ENCODE measurements at places on chromosomes 1 and 21.
A peak's percentile ranks its signal among the peaks of the same experiment; 100 is the strongest.

DNA sequence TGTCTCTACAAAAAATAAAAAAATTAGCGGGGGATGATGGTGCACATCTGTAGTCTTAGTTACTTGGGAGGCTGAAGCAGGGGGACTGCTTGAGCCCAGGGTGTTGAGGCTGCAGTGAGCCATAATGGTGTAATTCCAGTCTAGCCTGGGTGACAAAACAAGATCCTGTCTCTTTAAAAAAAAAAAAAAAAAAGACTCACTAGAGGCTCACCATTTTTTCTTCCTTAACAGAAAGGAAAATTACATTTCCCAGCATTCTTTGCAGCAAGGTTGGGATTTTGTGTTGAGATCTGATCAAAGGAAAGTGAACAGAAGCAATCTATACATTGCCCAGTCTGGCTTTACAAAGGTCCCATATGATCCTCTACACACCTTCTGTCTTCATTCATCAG, 21.5 kb downstream of the GFI1 start:
- no peak for DNase-seq

- no peak for DNase-seq
These were observed 2.0 kb downstream of the PLXNA2 start for GRCh38 chr1:208242146-208242545.

DNA sequence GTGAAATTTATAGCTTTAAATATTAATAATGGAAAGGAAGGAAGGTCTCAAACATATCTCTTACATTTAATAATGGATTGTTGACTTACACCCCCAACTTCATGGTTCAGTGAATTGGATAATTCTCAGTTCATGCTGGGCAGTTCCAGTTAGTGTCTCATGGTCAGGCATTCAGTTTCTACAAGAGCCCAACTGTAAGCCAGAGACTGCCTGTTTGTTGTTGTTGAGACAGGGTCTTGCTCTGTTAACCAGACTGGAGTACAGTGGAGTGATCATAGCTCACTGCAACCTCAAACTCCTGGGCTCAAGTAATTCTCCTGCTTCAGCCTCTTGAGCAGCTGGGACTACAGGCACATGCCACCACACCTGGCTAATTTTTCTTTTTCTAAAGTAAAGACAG, 5.0 kb upstream of the DMAP1 start:
- peak; percentile 29 for DNase-seq

GRCh38 chr1:178010674-178011464, 41.0 kb upstream of the SEC16B start:
- DNase-seq, result no peak

GRCh38 chr1:8255712-8256111, 62.2 kb upstream of the SLC45A1 start:
- no peak for DNase-seq

GRCh38 chr1:42779725-42780124, 5.1 kb upstream of the TMEM269 start:
- DNase-seq, result no peak

GRCh38 chr1:240524356-240525069, 87.4 kb downstream of the GREM2 start:
- DNase-seq, result no peak

DNA sequence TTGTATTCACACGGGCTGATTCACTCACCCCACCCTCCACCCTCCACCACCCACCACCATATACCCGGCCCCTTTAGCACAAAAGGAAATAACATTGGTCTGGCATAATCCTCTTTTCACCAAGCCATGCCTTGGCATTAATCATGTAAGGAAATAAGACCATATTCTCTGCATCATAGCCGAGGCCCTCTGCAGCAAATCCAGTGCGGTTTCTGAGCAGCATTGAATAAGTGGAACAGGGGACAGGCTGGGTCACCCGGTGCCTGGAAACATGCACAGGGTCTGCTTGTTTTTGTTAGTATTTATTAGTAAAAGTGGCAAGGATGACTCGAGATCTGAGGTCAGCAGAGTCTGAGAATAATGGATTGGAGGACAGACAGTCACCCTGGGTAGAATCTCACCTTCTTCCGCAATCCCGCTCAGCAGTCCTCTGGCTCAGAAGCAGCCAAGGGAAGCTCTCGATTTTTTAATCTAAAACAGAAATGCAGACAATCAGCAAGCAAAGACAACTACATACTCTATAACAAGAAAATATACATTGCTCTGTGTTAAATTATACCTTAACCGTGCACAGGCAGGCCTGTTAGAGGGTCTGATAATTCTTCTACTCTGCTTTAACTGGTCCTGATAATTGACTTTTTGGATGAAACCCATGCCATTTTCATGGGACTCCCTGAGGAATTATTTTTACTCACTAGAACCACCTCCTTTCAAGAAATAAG, 52.4 kb upstream of the CDC42BPA start:
- DNase-seq, result no peak

DNA sequence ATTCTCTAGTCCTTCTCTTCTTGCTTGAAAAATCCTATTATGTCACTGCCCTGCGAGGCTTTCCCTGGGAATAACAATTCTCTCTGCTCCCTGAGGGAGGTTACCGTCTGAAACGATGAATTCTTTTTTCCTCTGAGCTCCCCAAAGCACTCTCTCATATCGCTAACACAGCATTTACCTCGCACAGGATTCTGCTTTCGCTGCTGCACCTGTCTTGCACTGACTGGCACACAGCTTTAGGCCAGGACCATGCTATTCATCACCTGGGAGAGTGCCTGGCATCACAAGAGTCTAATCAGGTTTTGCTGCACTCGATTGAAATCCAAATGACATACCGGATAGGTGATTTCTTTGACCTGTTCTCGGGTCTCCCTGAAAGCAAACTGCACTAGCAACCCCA, 52.8 kb upstream of the GNG4 start:
- no peak for DNase-seq

DNA sequence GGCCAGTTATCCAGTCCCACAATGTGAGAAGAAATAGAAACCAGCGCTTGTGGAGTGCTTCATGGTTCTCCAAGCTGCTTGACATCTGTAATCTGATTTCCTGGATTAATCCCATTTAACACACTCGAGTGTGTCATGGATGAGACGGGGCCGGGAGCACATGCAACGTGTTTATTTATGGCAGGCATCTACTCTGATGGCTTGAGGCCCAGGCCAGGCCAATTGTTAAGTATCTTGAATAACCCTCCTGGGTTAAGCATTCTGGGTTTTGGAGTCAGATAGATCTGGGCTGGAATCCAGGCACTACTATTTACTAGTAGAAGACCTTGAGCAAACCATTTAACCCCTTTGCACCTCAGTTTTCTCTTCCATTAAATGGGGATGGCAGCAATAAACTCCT, 37.5 kb upstream of the LAPTM5 start:
- no peak for DNase-seq

DNA sequence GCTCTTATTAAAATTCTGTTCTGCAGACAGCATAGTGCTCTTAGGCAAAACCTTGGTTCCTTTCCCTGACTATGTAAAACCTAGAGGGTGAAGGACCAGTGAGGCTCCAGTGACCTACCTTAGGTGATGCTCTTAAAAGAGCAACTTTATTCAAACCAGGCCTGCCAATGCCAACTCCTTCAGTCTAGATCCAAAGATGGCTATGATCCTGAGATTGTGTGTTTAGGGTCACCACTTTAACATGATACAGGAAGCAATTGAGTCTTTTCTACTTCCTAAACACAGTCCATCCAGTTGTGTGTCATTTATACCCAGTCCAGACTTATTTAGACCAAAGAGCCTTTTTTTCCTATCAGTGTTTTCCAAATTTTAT, 10.8 kb downstream of the MCL1 start:
- no peak for DNase-seq

GRCh38 chr21:16330908-16331268, 601.1 kb downstream of the USP25 start:
- no peak for DNase-seq

Data from epithelial cell of proximal tubule (primary cell).